ENCODE measurements at places on chromosomes 13 and 19.

DNA sequence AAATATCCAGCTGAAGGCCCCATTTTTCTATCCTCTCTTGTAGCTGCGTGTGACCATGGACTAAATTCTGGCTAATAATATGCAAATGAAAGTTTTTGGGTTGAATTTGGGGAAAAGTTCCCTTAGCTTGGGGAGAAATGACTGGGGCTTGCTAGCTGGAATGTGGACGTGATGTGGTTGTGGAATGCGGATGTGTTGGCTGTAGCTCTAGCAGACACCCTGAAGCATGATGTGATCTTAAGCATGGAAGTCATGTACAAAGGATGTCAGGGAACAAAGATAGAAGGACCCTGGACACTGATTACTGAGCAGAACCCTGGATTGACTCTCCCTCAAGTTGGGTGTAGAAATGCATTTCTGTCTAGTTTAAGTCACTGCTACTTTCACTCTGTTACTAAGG is 25.4 kb upstream of the SCEL start:
- DNase-seq = peak; percentile 22

- DNase-seq = no peak
Measured at GRCh38 chr13:47853236-47853635, 147.8 kb downstream of the SUCLA2 start.

GRCh38 chr13:43300865-43301264 is 277.5 kb downstream of the DNAJC15 start:
- DNase-seq = peak; percentile 97

GRCh38 chr13:59368693-59369092 is 795.0 kb downstream of the DIAPH3 start:
- DNase-seq = no peak

DNA sequence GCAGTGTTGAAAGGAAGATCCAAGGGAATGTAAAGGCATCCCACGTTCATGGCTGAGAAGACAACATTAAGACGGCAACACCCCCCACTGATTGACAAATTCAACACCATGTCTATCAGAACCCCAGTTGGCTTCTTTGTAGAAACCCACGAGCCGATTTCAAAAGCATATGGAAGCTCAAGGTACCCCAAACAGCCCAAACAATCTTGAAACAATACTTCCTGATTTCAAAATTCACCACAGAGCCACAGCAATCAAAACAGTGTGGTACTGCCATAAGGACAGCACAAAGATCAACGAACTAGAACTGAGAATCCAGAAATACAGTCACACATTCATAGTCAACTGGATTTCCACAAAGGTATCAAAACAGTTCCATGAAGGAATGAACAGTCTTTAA is 6.2 kb downstream of the MIER2 start:
- no peak for DNase-seq

- no peak for DNase-seq
Measured at GRCh38 chr13:39926345-39926744, 270.9 kb downstream of the COG6 start.

DNA sequence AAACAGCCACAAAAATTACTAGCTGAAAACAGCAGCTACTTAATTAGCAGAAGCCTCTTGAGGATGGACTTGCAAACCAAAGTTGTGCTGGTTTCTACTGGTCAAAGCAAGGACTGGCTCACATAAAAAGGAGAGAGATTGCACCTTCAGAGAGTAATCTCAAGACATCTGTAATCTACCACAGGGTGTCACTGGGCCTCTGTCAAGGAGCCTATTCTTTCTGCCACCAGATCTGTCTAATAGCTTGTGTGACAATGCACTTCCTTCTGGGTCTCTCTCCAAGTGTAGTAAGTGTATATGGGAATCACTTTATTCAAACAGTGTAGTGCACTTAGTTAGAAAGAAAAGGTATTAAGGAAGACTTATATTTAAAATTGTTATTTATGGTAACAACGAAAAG is 24.4 kb upstream of the ZNF561 start:
- DNase-seq = peak; percentile 37

DNA sequence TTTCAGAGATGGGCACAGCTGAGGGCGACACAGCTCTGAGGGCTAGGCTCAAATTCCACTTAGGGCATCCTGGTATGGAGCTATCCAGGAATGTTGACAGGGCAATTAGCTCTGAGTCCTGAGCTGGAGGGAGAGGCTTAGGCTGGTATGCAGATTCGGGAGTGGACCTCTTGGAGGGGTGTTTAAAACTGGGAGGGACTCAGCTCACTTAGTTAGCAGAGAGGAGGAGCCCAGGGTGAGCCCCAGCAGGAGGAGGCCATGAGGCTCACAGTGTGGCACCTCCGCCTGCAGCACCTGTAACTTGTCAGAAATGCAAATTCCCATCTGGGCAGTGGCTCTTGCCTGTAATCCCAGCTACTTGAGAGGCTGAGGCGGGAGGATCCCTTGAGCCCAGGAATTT is 10.2 kb upstream of the NOP53 start:
- DNase-seq = no peak

GRCh38 chr13:110705356-110705825 is 525 bp downstream of the CARS2 start:
- no peak for DNase-seq

Data from A673 (cell line).